ENCODE measurements at places on chromosomes 6 and 20.

- no peak for DNase-seq
These were observed 29.2 kb downstream of the SLC35A1 start for GRCh38 chr6:87501809-87502572.

- DNase-seq: no peak
These were observed 11.4 kb downstream of the KIAA0408 start for GRCh38 chr6:127447780-127448179.

DNA sequence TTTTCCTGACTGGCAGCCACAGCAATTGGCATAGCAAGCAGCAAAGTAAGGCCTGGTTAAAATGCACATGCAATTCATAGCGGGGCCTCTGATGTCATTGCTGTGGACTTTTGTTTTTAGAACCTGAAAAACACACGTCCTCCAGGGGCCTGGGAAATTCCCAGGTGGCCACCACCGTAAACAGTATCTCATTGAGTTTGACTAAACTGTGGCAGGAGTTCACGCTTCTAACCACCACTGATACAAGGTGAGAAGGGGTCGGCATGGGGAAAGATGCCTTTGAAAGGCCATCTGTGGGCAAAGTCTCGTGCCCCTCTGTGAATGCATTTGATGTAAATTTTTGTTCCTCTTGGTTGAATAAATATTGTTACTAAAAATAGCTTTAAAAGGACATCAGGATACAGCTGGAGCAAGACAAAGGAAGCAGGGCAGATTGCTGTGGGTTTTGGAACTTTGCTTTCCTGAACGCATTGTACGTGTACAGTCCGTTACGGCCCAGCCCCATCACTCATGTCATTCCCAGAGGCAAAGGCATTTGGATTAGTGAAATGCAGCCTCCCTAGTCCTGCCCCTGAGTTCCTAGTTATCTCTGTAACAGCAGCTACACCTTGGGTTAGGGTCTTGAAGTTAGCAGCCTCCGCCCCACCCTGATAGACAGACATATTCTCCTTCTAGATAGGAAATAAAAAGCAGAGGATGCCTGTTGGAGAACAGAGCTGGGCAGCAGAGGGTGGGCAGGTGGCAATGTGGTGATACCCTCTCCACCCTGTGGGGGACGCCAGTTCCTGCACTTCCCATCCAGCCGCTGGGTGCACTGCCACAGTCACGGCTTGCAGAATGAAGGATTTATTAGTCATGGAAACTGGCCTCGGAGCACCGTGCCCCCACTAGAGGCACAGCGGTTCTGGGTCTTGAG, 80.3 kb downstream of the ZDHHC14 start:
- DNase-seq: peak; percentile 68

- DNase-seq: peak; percentile 53
These were observed 91.8 kb upstream of the BACH2 start for GRCh38 chr6:90388395-90388794.

- DNase-seq: no peak
These were observed 25.3 kb upstream of the TMEM217 start for GRCh38 chr6:37283268-37283667.

- DNase-seq: no peak
These were observed 49.7 kb downstream of the TOP1 start for GRCh38 chr20:41078329-41078728.

- no peak for DNase-seq
These were observed 125.2 kb downstream of the KIF6 start for GRCh38 chr6:39599973-39600372.

- DNase-seq: no peak
These were observed 11.5 kb upstream of the CDKN1A start for GRCh38 chr6:36666826-36667591.

GRCh38 chr20:57999465-58000111, 228.9 kb downstream of the ANKRD60 start:
- no peak for DNase-seq

GRCh38 chr6:72559555-72559954, 62.3 kb upstream of the KCNQ5 start:
- no peak for DNase-seq

GRCh38 chr6:20705741-20706140, 171.5 kb downstream of the CDKAL1 start:
- DNase-seq: no peak

GRCh38 chr20:8583012-8583565, 451.0 kb downstream of the PLCB1 start:
- DNase-seq: no peak

DNA sequence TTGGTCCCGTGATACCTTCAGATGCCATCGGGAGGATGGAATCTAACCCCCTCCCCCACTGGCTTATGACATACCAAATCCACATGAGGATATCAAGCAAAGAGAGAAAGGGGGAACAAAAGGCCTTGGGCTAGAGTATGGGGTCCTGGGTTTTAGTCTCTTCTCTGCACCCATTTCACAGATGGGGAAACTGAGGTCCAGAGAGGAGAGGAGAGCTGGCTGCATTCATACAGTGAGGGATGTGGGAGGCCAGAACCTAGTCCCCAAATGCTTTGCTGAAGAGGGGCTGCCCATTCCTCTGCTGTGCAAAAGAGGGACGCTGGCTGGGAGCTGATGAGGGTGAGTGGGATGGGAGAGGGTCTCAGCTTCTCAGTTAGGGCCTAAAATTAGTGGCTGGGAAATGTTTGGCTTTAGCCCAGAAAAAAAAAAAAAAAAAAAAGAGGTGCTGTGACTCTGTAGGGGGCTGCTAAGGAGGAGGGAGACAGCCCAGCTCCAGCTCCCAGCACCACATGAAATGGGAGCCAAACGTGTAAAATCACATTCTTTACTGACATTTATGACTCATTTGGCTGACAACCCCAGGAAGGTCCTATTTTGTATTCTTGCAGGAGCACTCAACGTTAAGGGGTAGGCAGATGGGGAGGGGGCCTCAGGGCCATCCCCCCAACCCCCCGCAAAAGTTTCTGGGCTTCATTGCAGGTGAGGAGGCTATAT, 11.9 kb downstream of the XKR7 start:
- no peak for DNase-seq

- no peak for DNase-seq
These were observed 123.9 kb downstream of the IBTK start for GRCh38 chr6:82123632-82124031.

GRCh38 chr6:91538622-91539021, 951.8 kb upstream of the MAP3K7 start:
- DNase-seq: no peak

DNA sequence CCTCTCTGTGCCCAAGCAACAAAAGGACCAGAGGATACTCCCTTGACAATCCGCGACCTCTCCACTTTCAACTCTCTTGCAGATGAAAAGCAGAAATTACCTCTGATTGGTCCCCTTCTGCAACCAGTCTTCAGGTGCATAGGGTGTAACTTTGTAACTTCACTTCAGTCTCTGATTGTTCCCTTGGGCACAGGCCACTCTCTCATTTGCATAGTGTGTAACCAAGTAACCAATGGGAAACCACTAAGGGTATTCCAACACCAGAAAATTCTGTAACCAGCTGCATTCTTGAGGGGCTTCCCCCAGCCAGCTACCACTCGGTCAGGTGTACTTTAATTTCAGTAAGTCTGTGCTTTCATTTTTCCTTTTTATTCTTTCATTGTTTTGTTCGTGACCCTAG, 4.4 kb upstream of the RAET1L start:
- no peak for DNase-seq

- DNase-seq: no peak
These were observed 315.4 kb downstream of the SAMD5 start for GRCh38 chr6:147823936-147824335.
